ENCODE measurements at places on chromosomes 13 and 19.
A peak's percentile ranks its signal among the peaks of the same experiment; 100 is the strongest.

DNA sequence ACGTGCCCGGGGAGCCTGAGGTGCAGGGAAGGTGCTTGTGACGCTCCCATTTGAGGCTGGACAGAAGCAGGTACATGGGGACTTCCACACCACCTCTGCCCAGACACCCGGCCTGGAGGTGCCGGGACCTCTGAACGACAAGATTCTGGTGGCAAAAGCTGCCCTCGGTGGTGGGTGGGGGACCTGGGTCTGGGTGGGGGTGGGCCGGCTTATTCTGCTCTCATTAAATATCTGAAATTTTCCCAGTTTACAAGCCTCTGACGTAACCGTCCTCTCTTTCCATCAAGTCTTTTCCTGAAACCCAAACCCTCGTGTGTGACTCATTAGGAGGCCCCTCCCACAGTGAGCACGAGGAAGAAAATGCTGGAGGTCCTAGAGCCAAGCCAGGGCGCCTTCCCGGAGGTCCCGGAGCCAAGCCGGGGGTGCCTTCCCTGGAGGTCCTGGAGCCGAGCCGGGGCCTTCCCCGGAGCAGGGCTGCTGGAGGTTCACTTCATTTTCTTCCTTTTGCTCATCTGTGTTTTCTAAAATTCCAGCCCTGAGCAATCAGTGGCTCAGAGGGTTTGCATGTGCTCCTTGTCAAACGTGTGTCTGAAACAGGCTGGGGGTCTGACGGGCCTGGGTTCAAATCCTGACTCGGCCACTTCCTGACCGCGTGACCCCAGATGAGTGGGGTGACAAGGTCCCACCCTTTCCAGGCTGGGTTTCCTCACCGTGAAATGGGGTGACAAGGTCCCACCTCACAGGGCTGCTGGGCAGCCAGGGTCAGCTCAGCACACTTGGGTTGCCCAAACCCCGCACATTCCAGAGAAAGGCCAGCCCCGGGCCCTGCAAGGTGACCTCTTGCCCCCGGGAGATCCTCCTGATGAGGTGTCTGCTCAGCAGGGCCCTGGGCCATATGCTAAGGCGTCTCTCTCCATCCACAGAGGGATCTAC, 10.0 kb downstream of the CFD start:
- no peak for DNase-seq

GRCh38 chr19:49524812-49525455, 2.9 kb upstream of the RCN3 start:
- no peak for DNase-seq

DNA sequence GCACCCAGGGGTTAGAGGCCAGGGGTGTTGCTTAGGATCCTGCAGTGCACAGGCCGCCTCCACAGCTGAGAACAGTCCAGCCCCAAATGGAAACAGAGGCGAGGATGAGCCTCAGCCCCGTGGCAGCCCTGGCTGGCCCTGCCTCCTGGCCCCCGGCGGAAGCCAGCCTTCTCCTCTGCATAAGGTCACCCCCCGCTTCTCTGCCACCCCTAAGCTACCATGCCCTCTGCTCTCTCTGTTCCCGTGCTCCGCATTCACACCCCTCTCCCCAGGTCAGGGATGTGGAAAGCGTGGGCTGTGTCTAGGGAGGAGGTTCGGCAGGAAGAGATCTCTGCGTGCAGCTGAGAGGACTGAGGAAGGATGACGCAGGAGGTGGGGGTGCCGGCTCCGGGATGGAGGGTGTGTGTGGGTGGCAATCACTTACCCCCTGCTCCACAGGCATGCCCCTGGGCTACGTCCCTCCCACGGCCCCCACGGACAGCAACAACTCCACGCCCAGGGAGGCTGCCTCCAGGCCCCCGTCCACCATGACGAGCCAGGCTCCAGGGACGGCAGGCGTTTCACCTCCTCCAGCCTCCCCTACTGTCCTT, 6.0 kb downstream of the SSC5D start:
- DNase-seq: no peak

DNA sequence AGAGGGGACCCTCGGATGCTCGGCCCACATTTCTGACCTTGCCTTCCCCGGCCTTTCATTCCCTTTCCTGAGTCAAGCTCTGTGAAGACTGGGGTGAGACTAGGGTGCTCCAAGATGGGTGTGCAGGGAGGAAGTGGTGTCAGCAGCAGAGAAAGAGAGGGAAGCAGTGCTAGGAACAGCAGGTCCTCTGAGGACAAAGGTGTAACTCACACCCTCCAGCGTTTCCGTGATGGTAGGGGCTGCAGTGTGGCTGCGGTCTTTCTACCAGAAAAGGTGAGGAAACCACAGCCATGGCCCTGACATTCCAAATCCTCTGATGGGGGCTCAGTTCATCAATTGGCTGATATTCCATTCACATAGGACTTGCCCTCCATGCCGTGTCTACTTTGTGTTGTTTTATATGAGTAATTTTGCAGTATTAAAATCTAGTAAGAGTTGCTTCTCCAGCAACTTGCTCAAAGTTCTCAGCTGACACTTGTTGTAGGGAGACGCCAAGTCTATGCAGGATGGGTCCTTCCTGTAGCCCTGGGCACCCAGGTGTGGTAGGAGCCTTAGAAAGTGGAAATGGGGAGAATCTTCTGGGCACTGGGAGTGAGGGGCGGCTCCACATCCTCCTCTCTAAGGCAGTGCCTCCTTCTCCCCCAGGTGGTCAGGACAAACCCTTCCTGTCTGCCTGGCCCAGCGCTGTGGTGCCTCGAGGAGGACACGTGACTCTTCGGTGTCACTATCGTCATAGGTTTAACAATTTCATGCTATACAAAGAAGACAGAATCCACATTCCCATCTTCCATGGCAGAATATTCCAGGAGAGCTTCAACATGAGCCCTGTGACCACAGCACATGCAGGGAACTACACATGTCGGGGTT, 1.6 kb downstream of the KIR3DL1 start:
- no peak for DNase-seq

DNA sequence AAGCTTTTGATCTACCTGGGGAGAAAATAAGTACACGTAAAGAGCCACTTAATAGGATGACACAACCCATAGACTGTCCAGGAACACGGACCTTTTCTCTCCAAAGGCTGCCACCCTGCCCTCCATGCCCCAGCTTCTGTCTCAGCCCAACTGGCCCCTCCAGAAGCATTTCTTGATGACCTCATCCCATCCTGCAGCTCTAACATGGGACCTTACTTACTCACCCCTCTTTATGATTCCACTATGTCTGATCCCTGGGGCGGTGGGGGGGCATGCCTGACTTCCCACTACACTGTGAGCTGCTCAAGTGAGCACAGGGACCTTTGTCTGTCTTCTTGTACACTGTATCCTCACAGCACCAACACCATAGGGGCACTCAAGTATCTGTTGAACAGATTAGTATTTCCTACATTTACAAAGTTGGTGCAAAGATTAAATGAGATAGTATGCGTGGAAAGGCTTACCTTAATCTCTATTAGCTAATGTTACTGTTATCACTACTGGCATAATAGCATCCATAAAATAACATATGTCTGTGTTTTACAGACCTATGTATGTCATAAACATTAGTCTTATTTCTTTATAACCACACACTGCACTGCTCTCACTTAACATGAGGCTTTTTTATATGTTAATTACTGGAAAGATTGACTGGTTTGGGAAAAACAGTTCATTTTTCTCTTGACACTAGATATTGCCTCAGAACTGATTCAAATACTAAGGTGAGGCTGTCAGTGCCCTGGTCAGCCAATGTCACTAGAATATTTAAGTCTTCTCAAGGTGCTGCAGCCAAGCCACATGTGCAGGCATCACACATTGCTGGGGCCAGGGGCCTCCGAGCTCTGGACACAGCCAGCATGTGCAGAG, 100.9 kb downstream of the FOXO1 start:
- no peak for DNase-seq

GRCh38 chr13:20721454-20722357, 18.2 kb downstream of the IL17D start:
- DNase-seq: no peak

DNA sequence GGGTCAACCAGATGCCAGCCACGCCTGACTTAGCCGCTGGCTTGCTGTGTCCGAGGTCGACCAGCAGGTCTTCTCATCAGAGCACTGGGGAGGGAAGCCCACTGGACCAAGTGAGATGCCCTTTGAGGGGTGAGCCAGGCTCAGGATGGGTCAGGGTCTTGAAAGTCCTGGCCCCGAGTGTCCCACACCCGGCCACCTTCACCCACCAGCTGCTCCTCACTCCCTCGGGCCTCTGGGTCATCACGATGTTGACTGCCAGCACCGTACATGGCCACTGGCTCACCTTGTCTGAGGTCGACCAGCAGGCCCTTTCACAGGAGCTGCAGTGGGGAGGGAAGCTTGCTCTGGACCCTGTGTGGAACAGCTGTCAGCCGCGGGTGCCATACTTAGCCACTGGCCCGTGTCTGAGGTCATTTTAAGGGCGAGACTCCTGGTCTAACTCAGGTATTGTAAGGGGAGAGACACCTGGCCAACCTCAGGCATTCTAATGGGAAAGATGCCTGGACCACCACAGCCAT, 1361.3 kb downstream of the UQCRFS1 start:
- no peak for DNase-seq

- DNase-seq: peak; percentile 84
Measured at GRCh38 chr19:49555600-49556411, 24.6 kb downstream of the NOSIP start.

- DNase-seq: no peak
Measured at GRCh38 chr13:72657379-72657778, 70.0 kb downstream of the MZT1 start.

- no peak for DNase-seq
Measured at GRCh38 chr19:54252243-54252642, 4.8 kb downstream of the LILRB5 start.

DNA sequence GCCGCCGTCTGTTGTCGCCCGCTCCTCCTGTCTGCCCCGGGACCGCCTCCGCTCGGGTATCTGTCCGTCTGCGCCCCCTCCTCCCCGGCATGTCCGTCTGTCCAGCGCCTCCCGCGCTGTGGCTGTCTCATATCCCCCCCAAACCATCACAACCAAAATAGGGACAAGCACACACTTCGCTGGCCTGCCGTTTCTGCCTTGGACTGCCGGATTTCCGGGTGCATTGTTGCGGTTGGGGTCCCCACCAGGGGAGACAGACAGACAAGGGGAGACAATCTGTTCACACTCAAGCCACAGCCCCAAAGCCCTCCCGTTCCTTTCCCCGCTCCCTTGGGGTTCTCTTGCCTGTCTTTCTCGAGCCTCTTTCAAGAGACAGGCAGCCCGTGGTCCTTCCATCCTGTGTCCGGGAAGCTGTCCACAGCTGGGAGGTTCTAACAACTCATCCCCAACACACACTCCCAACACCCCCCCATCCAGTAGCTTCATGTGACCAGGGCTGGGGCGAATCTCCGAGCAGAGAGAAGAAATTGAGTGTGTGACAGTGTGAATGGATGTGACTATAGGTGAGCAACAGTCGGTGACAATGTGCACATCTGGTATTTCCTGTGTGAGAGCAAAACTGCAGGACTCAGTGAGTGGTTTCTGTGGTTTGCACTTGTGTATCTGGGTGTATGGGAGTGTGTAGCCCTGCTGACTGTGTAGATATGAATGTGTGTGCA, 16.5 kb upstream of the FOSB start:
- peak; percentile 54 for DNase-seq

GRCh38 chr13:20388184-20388583, 137.5 kb downstream of the CRYL1 start:
- no peak for DNase-seq
